ENCODE measurements at places on chromosomes 1 and 21.

- no peak for DNase-seq
Measured at GRCh38 chr1:168218658-168219057, 7.1 kb upstream of the SFT2D2 start.

GRCh38 chr1:150302902-150303301, 9.2 kb downstream of the MRPS21 start:
- DNase-seq = no peak

- DNase-seq = no peak
Measured at GRCh38 chr1:70504821-70505193, 93.7 kb downstream of the CTH start.

DNA sequence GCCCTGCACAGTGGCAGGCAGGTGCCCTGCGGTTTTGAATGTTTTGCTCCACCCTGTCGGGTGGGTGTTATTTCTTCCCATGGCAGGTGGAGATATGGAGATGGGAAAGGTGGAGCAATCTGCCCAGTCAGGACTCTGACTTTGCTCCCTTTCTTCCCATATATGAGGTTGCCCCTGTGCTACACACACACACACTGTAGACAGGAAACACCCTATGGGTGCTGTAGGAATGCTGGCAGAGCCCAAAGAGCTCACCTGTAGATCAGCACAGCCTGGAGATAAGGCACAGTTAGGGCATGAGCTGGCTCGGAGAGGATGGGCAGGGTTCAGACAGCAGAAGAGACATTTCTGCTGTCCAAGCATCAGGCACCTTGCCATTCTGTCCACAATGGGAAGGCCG, 246.0 kb upstream of the AJAP1 start:
- no peak for DNase-seq

DNA sequence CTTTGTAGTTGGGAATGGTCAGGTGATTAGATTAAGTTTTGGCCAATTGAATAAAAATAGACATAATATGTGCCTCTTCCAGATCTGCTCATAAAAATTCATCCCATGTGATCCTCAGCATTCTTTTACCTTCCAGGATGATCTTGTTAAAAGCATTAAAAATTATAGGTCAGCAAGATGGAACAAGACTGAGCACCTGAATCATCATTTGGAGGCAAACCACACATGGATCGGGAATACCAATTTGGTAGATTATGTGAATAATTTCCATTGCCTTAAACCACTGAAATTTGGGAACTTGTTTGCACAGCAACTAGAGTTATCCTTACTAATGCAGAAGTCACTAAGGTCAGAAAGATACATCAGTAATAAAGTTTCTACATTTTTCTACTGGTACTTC, 681.4 kb upstream of the ADGRL2 start:
- DNase-seq = no peak

GRCh38 chr1:187787736-187788135, 959.0 kb downstream of the PLA2G4A start:
- no peak for DNase-seq

GRCh38 chr1:93051961-93052360, 27.1 kb upstream of the MTF2 start:
- no peak for DNase-seq

GRCh38 chr1:7953850-7954609, 7.5 kb upstream of the PARK7 start:
- DNase-seq = peak; percentile 91

DNA sequence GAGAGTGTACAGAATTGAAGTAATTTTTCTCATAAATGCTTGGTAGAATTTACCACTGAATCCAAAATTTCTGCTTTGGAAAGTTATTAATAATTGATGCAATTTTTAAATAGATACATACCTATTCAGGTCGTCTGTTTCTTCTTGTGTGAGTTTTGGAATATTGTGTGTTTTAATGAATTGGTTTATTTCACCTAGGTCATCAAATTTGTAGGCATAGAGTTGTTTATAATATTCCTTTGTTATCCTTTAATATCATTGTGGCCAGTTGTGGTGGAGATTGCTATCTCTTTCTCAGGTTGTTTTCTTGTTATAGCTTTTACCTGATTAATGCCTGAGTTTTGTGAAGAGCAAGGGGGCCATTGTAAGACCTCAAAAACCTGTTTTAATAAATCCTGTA, 93.5 kb downstream of the SYT14 start:
- DNase-seq = no peak

DNA sequence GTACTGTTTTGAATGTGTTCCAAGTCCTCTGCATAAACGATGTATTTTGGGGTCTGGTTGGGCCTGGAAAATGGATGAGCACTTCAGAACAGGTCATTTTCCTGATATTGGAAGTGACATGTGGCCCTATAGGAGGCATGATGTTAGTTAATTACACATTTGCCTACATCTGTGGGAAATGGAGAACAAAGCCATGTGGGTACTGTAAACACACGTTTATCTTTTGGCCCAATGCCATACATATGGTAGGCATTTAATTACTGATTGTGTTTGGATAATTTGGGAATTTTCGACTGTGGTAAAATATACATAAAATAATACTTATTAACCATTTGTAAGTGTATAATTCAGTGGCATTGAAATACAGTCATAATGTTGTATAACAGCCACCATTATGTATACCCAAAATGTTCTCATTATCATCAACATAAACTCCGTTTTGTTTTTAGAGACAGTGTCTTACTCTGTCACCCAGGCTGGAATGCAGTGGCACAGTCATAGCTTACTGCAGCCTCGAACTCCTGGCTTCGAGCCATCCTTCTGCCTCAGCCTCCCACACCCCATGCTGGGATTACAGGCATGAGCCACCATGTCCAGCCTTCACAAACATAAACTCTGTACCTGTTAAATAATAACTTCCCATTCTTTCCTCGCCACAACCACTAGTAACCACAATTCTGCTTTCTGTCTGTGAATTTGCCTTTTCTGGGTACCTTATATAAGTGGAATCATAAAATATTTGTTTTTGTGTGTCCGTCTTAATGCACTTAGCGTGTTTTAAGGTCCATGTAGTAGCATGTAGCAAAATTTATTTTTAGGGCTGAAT, 11.9 kb upstream of the RNPEP start:
- no peak for DNase-seq

DNA sequence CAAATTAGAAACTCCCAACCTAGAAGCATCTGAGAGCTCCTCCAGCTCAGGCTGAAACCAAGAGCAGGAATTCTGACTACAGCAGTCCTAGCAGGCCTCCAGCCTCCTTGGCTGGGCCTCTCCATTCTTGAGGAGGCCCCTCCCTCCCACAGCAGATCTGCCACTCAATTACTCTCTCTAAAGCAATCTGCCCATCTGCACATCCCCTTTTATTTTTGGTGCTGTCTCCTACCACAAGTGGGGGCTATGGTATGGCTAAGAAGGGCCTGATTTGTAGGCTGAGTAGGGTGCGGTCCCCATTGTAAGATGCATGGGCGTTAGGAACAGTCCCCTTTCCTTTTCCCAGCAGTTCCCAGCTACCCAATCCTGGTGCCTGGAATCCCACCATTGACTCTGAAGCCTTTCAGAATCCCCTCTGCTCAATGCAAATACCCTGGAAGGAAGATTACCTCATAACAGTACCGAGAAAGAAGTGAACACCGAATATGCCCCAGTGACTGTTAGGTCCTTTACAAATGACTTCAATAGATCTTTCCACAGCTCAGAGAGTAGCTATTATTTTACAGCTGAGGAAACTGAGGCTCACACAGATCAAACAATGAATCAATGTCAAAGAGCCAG, 11.6 kb upstream of the TTC39A start:
- DNase-seq = no peak

DNA sequence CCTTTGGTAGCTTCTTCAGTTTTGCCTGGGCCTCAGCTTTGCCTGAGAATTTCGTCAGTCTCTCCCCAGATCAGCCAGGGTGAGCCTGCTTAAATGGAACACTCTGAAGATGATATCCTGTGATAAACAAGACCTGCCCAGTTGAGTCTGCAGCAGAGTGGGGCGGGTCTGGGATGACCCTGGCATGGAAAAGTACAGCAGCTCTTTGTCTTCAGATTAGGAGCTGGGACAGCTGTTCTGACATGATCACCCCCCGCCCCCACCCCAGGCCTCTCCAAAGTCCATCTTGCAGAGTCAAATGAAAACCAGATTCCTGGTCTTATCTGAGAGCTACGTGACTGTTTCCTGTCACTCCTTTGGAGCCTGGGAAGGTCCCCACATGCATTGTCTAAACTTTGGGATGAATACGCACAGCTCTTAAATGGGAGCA, 2.2 kb upstream of the TMEM51 start:
- no peak for DNase-seq

DNA sequence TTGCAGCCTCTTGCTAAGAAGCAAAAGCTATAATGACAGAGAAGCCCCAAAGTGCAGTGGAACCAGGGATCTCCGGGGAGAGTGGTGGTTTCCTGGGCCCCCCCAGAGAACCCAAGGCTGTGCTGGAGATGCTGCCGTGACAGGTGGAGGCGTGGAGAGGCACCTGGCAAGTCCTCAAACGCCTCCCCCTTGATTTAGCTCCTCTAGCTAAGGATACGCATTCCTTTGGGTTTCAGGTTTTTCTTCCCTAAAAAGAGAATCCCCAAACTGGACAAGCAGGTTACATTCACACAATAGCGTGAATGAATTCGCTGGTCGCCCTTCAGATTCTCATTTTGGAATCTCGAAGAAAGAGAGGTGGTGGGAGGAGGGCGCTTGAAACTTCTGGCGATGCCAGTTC, 853 bp upstream of the ATP1A1 start:
- DNase-seq = no peak

- DNase-seq = no peak
Measured at GRCh38 chr1:162206749-162207635, 137.5 kb downstream of the NOS1AP start.

DNA sequence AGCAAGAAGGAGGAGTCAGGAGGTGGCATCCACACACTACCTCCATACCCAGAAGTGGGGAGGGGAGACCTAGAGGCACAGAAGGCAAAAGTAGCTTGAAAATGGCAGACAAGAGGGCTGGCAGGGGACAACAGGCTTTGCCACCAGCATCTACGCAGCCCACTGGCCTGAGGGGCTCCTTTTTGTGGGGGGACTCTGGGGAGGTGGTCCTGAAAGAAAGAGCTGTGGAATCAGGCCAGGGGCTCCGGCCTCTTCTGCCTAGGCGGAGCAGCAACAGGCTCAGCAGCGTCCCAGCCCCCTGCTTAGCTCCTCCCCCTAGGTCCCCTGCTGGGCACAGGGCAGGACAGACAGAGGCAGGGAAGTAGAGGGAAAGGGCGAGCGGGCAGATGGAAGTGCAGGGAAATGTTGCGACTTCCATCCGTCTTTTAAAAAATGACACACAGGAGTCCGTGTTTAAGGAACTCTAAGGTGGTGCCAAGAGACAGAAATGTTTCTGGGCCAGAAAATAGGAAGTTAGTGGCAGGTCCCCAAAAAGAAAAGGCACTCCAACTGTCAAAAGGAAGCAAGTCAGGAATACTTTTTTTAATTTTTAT, 10.0 kb upstream of the LEFTY2 start:
- DNase-seq = no peak

DNA sequence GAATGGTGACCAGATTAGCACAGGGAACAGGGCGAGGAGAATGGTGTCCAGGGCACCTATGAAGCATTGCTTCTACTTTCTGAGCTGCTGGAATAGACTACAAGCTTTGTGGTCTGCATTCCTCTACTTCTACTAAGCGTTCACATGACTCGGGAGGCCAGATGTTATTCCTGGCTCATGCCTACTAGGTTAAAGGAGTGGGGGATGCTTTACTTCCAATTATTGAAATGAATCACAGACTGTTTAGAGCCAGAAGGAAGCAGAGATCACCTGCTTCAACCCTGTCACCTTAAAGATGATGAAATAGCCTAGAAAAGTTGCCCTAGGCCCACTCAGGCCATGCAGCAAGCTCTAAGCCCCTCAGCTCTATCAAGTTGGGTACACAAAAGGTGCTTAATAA, 633.5 kb downstream of the KIF26B start:
- DNase-seq = no peak

- DNase-seq = no peak
Measured at GRCh38 chr1:54557671-54558355, 9.8 kb downstream of the ACOT11 start.

GRCh38 chr1:21655259-21655658, 13.9 kb downstream of the RAP1GAP start:
- DNase-seq = no peak

GRCh38 chr1:166063701-166064100, 103.1 kb downstream of the FAM78B start:
- no peak for DNase-seq

DNA sequence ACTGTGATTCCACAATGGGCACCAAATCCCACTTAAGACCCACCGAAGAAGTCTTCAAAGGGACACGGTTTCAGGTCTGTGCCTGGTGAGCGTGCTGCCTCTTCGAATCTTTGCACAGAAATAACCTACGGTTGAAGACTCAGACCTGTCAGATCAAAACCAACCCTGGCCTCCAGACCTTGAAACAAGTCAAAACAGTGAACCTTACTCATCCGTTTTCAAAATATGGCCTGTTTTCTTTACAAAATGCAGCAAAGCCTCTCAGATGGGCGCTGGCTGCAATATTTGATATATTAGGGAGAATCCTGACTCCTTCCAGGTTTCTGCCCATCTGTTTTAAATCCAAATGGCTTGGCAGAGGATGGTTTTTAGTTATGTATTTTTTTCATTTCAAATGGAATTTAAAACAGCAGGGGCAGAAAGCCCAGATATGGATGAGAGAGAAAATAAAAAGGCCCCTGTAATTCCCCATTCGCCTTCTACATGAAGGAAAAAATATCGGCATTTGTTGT, 14.0 kb downstream of the JUN start:
- no peak for DNase-seq

DNA sequence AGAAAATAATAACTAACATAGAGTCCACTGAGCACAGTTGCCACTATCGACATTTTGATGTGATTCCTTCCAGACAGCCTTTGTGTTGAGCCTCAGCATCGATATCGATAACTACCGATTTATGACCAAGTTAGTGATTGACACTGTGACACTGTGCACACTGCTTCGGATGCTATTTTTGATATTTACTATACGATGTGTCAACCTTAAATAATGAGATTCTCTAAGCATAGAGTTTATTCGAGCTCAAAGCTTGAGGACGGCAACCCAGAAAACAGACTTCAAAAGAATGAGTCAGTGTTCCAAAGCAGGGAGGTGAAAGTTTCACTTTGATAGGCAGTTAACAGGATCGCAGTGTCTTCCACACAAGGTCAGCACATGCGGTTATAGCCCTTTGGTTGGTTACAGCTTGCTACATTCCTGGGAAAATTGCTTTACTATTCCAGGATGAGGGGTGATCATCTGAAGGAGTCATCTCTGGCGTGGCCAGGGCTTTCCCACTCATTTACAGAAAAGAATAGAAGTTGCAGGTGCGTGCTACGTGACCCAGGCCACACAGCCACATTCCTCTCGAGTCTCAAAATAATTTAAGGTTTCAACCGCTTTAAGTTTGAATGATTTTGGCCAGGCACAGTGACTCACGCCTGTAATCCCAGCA, 53.6 kb upstream of the EFHD2 start:
- DNase-seq = no peak

All from activated T-cell treated with anti-CD3 and anti-CD28 coated beads, Interleukin-2, amount 50 U/mL, for 24 hours (primary cell).